H54 (cell line): ENCODE measurements at places on chromosomes 2 and 18.

DNA sequence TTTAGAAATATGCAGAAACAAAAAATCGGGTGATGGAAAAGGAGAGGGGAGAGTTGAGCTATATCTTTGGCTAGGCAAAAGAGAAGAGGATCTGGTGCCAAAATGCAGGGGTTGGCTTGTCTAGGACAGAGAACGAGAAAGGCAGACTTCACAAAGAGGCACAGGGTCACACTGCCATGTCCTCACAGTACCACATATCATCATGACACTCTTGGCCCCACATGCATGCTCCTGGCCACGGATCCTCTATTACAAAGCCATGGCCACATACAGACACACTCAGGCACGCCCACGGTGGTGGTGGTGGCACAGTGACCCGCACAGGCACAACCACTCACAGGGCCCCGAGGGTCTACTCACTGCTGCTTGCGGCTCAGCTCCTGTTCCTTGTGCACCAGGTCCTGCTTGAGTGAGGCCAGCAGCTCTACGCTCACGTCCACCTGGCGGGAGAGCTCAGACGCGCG lies 15.9 kb downstream of the FBXO41 start:
- DNase-seq: no peak

GRCh38 chr2:226913641-226914040 lies 77.8 kb downstream of the RHBDD1 start:
- no peak for DNase-seq

DNA sequence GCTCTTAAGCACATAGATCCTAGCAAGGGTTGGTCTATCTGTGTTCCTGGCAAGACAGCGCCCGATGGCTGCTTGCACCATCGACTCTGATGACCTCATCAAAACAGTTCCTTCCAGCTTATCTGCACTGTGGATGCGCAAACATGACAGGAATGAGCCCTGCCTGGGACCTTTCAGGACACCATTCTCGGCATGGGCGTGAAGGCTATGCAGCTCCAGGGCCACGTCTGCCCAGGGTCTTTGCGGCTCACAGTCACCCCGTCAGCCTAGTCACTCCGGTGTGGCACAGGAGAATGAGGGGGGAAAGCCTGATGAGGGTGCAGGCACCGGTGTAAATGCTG lies 147.8 kb upstream of the TWIST2 start:
- no peak for DNase-seq

- no peak for DNase-seq
These were observed 28.8 kb downstream of the SP140 start for GRCh38 chr2:230254152-230254881.

DNA sequence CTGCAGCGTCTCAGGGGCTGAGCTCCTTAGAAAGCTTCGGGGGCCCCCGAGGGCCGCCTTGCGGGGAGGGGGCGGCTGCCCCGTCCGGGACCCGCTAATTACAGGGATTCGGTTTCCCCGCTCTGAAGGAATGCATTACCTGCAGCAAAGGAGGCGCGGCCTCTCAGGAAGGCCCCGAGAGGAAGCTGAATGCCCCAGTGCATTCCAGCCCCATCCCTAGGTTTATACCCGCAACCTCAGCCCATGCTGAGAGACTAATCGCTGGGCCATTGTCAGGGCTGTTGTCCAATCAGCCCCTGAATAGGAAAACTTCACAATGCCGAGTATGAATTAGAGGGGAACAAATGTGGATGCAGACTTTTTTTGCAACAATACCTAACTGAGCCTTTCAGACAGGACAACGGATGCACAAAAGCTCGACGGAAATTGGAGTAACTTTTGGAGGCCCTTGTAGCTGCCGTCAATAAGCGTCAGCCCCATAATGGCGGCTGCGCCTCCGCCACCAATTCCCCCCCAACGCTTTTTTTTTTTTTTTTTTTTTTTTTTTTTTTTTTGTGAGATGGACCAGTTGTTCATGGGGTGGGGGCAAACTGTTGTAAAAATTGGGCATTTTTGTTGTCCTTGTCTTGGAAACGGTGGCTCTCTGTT lies 138.6 kb upstream of the SIX3 start:
- no peak for DNase-seq

GRCh38 chr2:33561872-33562271 lies 37.2 kb downstream of the FAM98A start:
- no peak for DNase-seq

- no peak for DNase-seq
These were observed 12.4 kb downstream of the LRRFIP1 start for GRCh38 chr2:237639836-237640220.

GRCh38 chr2:102592601-102593000 lies 26.8 kb upstream of the SLC9A2 start:
- no peak for DNase-seq

DNA sequence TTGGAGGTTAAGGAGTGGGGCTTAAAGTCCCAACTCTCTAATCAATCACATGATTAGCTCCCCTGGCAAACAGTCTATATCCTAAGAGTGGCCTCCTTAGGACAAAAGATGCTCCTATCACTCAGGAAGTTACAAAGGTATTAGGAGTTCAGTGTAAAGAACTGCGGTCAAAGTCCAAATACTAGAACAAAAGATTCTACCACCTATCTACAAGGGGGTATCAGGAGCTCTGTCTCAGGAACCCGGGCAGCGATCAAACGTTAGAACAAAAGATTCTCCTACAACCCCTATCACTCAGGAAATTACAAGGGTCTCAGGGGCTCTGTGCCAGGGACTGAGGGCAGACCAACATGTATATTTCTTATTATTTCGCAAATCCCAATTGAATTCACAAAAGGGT lies 58.0 kb downstream of the DTNB start:
- no peak for DNase-seq

GRCh38 chr2:81234711-81235110 lies 930.2 kb upstream of the LRRTM1 start:
- no peak for DNase-seq

GRCh38 chr2:221541131-221541735 lies 30.9 kb downstream of the EPHA4 start:
- no peak for DNase-seq

- DNase-seq: no peak
These were observed 128.6 kb upstream of the TLK1 start for GRCh38 chr2:171289316-171289715.

- DNase-seq: no peak
These were observed 20.2 kb downstream of the B3GNT2 start for GRCh38 chr2:62216113-62216512.

- DNase-seq: no peak
These were observed 100.5 kb upstream of the VWC2L start for GRCh38 chr2:214310319-214310718.

DNA sequence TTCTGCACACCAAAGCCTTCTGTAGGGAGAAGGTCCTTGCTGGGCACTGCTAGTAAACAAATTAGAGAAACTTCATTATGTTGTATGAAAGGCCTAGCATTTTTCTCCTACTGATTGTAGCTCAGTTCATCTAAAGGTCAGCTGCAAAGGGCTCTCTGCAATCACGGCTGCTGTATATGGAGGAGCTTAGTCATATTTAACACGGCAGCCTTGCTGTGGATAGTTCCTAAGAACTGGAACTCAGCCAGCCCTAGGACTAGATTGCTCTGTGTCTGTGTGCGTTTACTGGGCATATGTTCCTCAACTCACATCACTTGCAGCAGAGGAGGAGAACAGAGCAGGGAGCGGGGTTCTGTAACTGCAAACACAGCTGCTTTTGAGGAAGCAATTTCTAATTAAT lies 1103.9 kb upstream of the KLHL29 start:
- no peak for DNase-seq

DNA sequence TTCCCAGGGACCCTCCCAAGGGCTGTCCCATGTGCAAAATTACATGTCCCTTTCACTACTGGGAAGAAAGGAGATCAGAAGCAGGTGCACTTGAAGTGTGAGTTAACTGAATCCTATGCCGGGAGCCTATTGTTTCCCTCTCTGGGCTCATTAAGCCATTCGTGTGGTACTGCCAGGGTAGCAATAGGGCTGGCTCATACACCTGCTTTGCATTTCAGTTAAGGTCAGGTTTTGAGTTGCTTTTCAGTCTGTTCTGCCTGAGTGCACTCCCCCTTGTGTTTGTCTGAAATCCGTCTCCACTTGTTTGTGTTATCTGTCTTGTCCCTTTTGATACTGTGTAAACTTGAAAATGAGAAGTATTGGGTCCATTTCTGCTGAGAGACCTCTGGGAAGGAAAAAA lies 1232.6 kb upstream of the NRXN1 start:
- no peak for DNase-seq

- DNase-seq: no peak
These were observed 577 bp downstream of the ERCC3 start for GRCh38 chr2:127293386-127293747.
